ENCODE measurements at places on chromosomes 5 and 9.

DNA sequence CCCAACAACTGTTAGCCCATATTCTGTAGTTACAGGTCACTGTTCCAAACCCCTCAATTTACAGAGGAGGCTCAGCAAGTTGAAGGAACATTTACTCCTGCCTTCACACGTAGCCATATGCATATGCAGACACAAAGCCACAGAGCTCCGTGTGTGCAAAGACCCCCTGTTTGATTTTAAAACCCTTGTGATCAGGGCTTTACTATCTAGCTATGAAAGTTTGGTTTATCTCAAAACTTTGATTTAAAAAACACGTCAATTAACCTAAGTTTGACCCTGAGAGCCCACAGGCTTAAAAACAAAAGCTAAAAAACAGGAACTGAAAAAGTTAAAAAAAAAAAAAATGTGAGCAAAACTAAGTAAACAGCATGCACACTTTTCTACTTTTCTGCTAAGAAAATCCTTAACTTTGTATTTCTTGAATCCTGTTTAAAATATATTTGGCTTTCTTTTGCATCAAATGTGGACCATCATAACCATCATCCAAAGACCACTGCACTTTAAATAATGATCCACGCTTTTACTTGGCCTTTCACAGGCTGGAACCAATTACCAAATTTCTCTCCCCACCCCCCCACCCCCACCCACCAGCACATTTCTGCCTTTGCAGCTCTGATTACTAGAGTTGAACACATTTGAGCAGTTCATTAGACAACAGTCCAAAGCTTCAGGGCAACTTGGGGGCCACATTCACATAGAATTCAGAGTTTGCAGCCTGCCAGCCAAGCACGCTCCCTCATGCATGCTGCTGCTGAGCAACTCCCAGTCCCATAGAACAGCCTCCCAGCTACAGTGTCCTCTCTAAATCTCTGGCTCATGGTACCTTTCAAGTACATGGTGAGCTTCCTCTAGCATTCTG lies 128.8 kb upstream of the MAP3K1 start:
- no peak for DNase-seq

GRCh38 chr9:135960411-135961276 lies 529 bp downstream of the UBAC1 start:
- no peak for DNase-seq

- no peak for DNase-seq
Observed at GRCh38 chr5:154103233-154103632, 64.5 kb downstream of the MFAP3 start.

DNA sequence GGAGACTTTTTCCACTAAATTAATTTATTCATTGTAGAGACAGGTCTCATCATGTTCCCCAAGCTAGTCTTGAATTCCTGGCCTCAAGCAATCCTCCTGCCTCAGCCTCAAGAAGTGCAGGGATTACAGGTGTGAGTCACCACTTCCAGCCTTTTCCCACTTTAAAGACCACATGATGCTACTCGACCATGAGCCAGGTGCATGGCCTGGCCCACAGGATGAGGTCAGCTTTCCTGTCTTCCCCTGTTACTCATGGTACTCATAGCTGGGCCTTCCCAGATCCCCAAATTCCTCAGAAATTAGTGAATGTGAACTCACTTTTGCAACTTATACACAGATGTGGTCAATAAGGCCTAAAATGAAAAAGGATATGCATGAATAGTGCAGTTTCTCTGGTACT lies 395.9 kb downstream of the SEMA5A start:
- DNase-seq, result no peak

- DNase-seq, result no peak
Observed at GRCh38 chr5:83340511-83340918, 131.0 kb upstream of the VCAN start.

GRCh38 chr9:9746826-9747225 lies 866.0 kb downstream of the PTPRD start:
- no peak for DNase-seq

GRCh38 chr5:41856644-41857491 lies 13.4 kb downstream of the OXCT1 start:
- peak; percentile 41 for DNase-seq

GRCh38 chr5:50766462-50766861 lies 100.0 kb downstream of the PARP8 start:
- no peak for DNase-seq

GRCh38 chr9:92654481-92655301 lies 15.2 kb downstream of the IPPK start:
- no peak for DNase-seq

DNA sequence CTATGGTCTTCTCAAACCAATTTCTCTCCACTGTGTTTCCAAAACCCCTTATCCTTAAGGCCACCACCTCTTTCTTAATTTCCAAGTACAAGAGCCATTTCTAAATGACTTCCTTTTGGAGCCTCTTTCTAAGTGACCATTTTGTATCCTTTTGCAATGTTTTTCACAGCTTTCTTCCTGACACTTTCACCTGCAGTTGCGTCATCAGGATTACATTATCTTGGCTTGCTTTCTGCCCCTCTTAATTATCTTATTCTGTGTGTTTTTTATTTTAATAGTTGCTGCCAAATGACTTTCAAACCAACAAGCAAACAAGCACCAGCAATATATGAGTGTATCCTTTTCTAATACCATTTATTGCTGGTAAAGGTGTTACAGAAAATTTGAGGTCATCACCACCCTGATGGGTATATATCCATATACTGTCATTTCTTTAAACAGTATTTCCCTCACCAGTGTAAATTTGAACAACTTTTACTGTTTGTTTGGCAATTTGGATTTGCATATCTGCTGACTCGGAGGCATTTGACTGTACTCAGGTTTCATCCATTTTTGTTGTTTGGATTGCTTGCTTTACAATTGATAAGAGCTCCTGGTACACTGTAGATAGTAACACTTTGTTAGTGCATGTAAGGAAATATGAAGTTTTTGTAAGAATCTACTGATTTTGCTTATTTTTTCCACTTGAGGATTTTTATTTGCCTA lies 5.4 kb upstream of the ANXA1 start:
- DNase-seq, result no peak

- DNase-seq, result no peak
Observed at GRCh38 chr5:39161578-39161977, 57.8 kb downstream of the FYB1 start.
